Stimulated activated naive CD8-positive, alpha-beta T cell treated with anti-CD3 and anti-CD28 coated beads, Interleukin-15, Interleukin-2, amounts not matched to agents 100 U/mL and 50 U/mL, for 24 hours (primary cell): ENCODE measurements at places on chromosomes 3 and 15.

DNA sequence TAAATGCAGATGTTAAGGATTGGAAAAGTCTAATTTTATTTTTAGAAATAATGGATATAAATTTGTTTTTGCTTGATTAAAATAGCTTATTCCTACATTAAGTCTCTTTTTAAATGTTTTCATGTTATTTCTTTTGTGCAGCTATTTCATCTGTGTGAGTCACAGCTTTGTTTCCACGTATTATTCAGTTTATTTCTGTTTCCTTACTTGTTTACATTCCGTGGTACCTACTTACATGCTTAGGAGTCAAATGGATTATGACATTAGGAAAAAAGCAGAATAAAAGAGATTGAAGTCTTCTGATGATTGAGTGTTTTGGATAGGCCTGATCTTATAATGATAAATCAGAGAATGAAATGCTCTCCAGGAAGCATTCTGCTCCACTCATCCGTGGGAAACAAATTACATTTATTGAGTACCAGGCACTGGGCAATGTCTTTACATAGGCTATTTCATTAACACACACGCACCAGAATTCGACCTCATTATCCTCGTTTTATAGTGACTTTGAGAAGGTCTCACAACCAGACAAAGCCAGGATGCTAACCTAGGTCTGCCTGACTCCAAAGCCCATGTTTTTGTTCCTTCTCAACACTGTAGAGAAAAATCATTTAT, 38.1 kb upstream of the RASA2 start:
- no peak for DNase-seq

DNA sequence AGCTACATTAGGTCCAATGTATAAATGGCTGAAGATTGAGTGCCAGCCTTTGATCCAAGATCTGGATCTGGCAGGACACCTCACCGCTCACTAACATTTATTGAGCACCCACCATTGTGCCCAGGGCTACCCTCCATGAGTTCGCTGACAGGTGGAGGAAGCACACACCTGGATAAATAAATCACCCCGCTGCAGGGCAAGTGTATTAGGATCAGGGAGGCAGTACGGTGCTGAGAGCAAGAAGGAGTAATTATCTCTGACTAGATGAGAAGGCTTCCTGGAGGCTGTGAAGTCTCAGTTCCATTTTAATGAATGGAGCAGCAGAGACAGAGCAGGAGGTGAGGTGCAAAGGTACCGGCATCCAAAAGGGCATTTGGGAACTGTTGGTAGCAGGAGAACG, 104.1 kb downstream of the LIPC start:
- DNase-seq: no peak

GRCh38 chr3:168514252-168514651, 418.5 kb upstream of the GOLIM4 start:
- DNase-seq: no peak

- no peak for DNase-seq
Measured at GRCh38 chr3:119408243-119408950, 55.0 kb downstream of the TMEM39A start.

DNA sequence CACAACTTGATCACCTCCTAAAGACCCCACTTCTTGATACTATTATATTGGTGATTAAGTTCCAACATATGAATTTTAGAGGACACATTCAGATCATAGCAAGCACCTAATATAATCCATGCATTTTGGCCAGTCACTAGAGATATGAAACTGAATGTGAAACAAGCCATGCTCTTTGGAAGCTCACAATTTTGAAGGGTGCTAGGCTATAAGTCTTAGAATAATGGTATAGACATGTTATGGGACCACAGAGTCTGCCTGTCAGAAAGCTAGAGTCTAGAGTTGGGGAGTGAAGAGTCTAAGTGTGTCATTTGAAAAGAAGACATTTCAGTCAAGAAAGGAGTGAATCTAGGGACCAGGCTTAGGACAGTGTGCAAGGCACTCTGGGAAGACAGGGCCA, 186.4 kb upstream of the SLC24A5 start:
- no peak for DNase-seq

GRCh38 chr3:71400986-71401451, 182.5 kb downstream of the FOXP1 start:
- no peak for DNase-seq
